ENCODE measurements at places on chromosomes 4 and X.

GRCh38 chr4:89119166-89119565 lies 7.8 kb downstream of the TIGD2 start:
- DNase-seq: no peak

DNA sequence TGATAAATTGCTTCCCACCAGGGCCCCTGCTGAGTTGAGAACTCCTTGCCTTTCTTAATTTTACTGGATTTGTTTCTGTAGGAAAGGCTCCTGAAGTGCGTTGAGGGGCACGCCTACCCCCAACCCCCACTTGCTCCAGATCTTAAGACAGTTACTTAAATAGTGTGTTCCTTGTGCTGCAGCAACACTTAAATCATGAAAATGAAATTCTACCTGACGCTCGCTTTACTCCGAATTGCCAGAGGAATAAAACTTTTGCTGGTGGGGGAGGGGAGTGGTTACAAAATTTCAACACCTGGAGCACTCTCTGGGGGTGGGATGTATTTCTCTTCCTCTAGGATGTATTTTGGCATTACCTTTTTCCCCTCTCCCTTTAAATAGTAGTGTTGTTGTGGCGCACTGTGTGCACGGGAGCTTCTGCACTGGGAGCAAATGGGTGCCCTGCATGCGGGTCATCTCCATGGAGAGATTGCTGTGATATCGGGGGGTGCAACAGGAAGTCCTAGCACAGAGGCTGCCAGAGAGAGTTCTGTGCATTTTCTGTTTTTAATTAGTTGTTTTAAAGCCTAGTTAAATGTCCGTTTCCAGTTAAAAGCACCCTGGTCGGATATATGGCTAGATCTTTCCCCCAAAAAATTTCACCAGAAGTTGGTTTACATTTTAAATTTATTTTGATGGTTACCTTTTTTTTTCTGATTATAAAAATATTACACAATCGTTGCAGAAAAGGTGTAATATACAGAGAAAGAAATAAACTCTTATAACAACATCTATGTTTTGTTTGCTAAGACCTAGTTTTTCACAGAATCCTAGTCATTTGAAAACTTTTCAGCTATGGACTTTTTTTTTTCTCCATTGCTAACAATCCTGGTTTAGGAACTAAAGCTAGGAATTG lies 207.7 kb downstream of the SOWAHB start:
- no peak for DNase-seq

GRCh38 chr4:177023951-177024350 lies 231.2 kb upstream of the VEGFC start:
- DNase-seq: no peak

DNA sequence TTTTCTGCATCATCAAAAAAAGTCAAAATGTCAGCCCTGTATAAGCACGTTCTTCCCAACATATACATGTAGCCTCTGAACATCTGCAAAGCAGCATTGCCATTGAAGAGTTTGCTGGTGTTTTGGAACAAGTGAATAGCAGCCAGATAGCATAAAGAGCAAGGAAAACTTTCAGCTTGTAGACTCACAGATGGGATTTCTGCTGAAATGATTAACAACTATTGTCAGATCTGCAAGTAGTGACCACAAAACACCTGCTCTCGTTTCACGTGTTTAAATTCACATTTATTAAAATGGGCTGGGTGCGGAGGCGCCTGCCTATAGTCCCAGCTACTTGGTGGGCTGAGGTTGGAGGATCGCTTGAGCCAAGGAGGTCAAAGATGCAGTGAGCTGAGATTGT lies 123.7 kb downstream of the SPRY1 start:
- DNase-seq: no peak

DNA sequence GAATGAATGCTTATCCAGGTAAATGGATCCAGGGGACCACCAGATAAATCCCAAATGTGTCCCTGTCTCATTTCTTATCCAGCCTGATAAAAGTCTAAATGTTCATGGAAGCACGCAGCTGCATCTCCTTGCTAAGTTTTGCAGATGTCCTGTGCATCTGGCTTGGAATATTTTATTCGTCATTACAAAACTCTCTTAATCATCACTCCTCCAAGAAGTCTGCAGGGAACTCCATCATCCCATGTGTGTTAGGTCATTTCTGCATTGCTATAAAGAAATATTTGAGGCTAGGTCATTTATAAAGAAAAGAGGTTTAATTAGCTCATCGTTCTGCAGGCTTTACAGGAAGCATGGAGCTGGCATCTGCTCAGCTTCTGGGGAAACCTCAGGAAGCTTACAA lies 297.2 kb downstream of the HS3ST1 start:
- DNase-seq: no peak

- no peak for DNase-seq
Observed at GRCh38 chr4:6582889-6583490, 8.0 kb downstream of the MAN2B2 start.

DNA sequence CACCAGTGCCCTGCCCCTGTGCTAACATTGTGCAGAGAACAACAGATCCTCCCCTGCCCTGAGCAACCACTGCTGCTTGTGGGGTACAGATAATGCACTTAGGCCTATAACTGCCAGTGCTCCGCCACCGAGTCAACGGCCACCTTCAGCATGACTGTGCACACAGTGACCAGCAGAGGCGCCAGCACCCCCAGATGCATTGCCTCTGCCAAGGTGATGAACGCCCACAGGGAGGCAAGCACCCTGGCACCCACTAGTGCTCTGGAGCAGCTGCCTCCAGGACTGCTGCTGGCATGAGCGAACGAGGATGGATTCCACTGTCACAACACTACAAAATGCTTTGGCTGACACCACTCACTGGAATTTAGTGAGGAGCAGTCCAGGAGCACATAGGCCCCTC lies 38.2 kb downstream of the SPIN2B start:
- no peak for DNase-seq

GRCh38 chrX:39896951-39897740 lies 200.6 kb downstream of the BCOR start:
- DNase-seq: no peak

DNA sequence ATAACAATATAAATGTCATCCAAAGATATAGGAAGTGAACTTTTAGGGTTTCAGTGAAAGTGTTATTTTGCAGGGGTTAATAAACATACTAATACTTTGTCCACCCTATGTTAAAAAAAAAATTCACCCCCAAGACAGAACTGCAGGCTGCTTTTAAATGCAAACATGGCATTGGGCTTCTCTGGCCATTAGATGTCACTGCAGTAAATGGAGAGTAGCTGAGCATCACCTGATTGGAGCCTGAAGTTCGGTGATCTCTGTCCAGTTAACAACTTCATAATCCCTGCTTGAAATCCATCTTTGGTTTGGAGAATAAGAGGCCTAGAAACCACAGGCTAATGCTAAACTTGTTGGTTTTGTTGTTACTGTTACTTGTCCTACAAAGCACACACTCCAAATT lies 18.7 kb downstream of the SLC25A43 start:
- DNase-seq: no peak

GRCh38 chrX:73134741-73135140 lies 55.4 kb upstream of the PABPC1L2A start:
- no peak for DNase-seq

DNA sequence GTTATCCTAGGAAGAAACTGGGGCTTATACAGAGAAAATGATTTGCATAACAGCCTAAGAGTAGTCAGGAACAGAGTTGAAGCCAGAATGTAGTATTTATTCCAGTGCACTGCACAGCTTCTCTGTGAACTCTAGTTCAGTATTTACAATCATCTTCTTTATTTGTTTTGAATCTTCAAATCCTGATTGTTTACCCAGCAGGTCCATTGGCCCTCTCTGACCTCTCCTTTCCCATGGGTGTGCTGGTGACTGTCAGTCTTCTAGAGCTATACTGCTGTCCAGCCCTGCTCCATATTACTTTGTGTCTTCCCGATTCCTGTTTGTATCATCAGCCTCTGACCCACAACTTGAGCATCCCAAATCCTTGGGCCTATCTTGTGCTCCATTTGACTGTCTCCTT lies 301.9 kb upstream of the HS3ST1 start:
- DNase-seq: no peak

GRCh38 chr4:3789587-3789986 lies 23.4 kb downstream of the ADRA2C start:
- DNase-seq: no peak

GRCh38 chrX:1462596-1463251 lies 10.0 kb upstream of the ASMTL start:
- peak; percentile 56 for DNase-seq

DNA sequence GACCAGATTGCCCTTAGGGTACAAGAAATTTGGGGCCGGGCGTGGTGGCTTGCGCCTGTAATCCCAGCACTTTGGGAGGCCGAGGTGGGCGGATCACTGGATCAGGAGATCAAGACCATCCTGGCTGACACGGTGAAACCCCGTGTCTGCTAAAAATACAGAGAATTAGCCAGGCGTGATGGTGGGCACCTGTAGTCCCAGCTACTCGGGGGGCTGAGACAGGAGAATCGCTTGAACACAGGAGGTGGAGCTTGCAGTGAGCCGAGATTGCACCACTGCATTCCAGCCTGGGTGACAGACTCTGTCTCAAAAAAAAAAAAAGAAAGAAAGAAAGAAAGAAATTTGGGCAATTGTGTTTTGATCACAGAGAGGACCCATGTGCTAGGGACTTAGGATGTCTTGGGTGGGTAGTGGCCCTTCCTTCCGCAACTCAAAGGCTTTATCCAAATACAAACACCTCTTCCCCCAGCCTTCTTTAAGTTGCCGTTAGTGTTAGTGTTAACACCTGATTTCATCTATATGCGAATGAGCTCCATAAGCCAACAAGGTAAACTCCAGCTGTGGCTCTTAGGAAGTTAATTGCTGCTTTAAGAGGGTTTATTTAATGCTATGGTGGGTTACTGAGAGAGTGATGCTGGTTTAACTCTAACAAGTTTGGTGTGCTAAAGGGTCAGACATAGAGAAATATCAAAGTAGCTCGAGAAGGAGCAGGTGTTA lies 8.6 kb upstream of the CCDC110 start:
- DNase-seq: no peak

GRCh38 chr4:152408514-152409327 lies 127.2 kb downstream of the FBXW7 start:
- no peak for DNase-seq

GRCh38 chrX:19072372-19072771 lies 49.9 kb downstream of the ADGRG2 start:
- no peak for DNase-seq

All from stimulated activated CD4-positive, alpha-beta T cell treated with anti-CD3 and anti-CD28 coated beads, Interleukin-15, amount 100 ng/mL, for 1 hour (primary cell).